ENCODE measurements at places on chromosomes 3 and 15. TPM values are rescaled to one million over a fixed set of nuclear protein-coding genes. Genes with fewer than 3 reads are reported as not detected.

The C3orf52 gene
- 4.4 TPM for total RNA-seq

The TEX55 gene
- not detected for total RNA-seq

The PLXND1 gene
- 7.2 TPM for total RNA-seq

The EOMES gene
- total RNA-seq: 1.5 TPM

The C3orf49 gene
- total RNA-seq: not detected

The THAP10 gene
- total RNA-seq: 0.51 TPM

The MAPKBP1 gene
- total RNA-seq: 16.1 TPM

The CXCR6 gene
- total RNA-seq: 4.0 TPM

The SH2D7 gene
- total RNA-seq: not detected

The P4HTM gene
- 32.7 TPM for total RNA-seq

The TUBGCP4 gene
- 37.6 TPM for total RNA-seq

The DUOXA2 gene
- total RNA-seq: not detected

GRCh38 chr15:65985387-65985786 lies 116.1 kb downstream of the RAB11A start:
- H3K4me1 ChIP-seq: peaks cover 7% of the 10 kb centered on the region
- no peak overlapping the region for H3K27ac ChIP-seq
- DNase-seq: no peak
- no peak overlapping the region for H3K4me3 ChIP-seq

DNA sequence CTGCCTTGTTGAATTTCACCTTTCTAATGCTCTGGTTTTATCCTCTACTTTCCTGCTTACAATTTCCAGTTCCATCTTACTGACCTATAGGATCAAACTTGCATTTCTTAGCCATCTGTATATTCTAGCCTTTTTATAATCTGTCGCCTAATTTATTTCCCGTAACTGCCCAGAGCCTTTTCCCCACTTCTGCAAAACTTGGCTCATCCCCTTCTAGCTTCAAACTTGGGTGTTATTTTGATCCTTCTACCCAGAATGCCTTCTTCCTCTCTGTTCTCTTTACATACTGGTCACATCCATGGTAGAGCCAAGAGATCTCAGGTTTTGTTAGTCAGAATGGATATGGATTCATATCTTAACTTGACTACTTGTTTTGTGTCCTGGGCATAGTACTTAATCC lies 2.6 kb downstream of the SACM1L start:
- H3K4me1 ChIP-seq: peaks cover 65% of the 10 kb centered on the region
- H3K27ac ChIP-seq: peak overlapping the region; percentile 85
- DNase-seq: no peak
- H3K36me3 ChIP-seq: peaks cover 42% of the 10 kb centered on the region
- peaks cover 4% of the 10 kb centered on the region for H3K27me3 ChIP-seq

DNA sequence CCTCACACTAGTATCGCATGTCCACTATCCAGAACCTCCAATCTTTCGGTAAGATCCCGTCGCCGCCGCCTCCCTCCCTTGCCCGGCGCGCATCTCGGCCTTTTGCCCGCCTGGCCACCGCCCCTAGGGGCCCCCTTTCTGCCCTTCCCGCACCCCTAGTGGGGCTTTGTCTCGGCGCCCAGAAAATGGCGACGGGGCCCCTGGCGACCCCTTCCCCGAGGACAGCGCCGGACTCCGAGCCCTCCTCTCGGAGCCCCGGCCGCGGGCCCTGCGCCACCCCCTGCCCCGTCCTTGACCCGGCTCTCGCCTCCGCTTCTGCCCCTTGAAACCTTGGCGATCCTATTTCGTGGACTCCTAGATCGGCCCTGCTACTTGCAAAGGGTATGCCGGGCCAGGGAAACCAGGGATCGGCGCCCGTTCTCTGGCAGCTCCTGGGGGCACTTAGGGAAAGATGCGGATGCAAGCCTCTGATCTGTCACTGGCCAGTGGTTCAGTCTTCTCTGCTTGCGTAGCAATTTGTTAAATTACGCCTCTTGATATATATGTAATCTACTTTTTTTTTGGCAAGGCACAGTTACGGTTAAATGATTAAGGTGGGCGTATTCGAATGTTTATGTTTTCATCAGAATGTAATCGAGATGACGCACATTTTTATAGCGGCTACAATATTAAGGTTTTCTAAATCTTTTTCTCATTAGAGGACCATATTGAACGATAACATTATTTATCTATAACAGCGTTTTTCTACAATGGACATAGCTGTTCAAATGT lies 603 bp downstream of the EIF1B start:
- H3K36me3 ChIP-seq: peaks cover 27% of the 10 kb centered on the region
- H3K27ac ChIP-seq: peak overlapping the region; percentile 97
- peak overlapping the region; percentile 96 for H3K4me3 ChIP-seq
- peak; percentile 45 for DNase-seq

GRCh38 chr3:156477323-156477722 lies 77.6 kb downstream of the SSR3 start:
- H3K4me1 ChIP-seq: peaks cover 9% of the 10 kb centered on the region
- no peaks in the 10 kb centered on the region for H3K36me3 ChIP-seq
- H3K4me3 ChIP-seq: no peak overlapping the region
- H3K27me3 ChIP-seq: peaks cover 5% of the 10 kb centered on the region
- H3K27ac ChIP-seq: no peak overlapping the region

- no peak for DNase-seq
- no peak overlapping the region for H3K4me3 ChIP-seq
- H3K4me1 ChIP-seq: peaks cover 2% of the 10 kb centered on the region
- H3K27me3 ChIP-seq: peaks cover 34% of the 10 kb centered on the region
- H3K27ac ChIP-seq: no peak overlapping the region
- H3K36me3 ChIP-seq: no peaks in the 10 kb centered on the region
Measured at GRCh38 chr15:96422125-96422524, 91.6 kb downstream of the NR2F2 start.

DNA sequence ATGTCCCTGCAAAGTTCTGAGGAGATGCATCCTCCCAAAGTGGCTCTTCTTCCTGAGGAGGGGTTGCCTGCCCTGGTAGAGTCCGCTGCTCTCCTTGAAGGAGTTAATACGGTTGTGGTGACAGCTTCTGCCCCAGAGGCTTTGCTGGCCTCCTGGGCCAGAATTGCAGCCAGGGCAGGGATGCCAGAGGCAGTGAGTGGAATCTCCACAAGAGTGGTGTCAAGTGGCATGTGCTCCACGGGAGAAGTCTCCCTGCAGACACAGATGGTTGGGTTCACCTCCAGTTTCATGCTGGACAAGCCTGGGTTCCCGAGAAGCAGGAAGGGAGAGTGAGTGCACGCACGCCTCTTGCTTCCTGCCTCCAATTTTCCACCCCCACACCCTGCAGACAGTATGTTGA lies 105.5 kb downstream of the SLC25A26 start:
- peaks cover 5% of the 10 kb centered on the region for H3K4me1 ChIP-seq
- DNase-seq: no peak
- H3K4me3 ChIP-seq: no peak overlapping the region
- no peaks in the 10 kb centered on the region for H3K27me3 ChIP-seq
- no peak overlapping the region for H3K27ac ChIP-seq

GRCh38 chr15:45719490-45719889 lies 84.7 kb downstream of the SQOR start:
- DNase-seq: no peak
- no peaks in the 10 kb centered on the region for H3K36me3 ChIP-seq
- no peak overlapping the region for H3K27ac ChIP-seq
- peaks cover 2% of the 10 kb centered on the region for H3K4me1 ChIP-seq

- no peaks in the 10 kb centered on the region for H3K36me3 ChIP-seq
- no peaks in the 10 kb centered on the region for H3K4me1 ChIP-seq
- no peaks in the 10 kb centered on the region for H3K27me3 ChIP-seq
Measured at GRCh38 chr3:86180696-86181095, 810.3 kb downstream of the VGLL3 start.

DNA sequence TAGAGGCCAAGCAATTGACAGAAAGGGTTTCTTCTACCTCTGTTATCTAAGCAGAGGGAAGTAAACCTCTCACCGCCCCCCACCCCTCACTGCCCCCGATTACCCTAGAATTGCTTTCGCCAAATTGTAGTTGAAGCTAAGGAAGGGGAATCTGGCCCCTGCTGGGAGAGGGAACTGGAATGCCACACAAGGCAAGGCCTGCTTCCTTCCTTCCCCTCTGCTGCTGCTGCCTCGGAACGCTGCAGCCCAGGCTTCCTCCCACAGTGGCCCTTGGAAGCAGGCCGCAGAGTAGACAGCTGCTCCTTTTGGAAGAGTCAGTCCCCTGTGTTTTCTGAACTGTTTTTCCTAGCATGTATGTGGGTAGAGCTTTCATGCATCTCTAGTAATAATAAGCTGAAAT lies 21.6 kb downstream of the RLBP1 start:
- H3K4me3 ChIP-seq: no peak overlapping the region
- no peaks in the 10 kb centered on the region for H3K27me3 ChIP-seq
- peaks cover 16% of the 10 kb centered on the region for H3K36me3 ChIP-seq
- no peak overlapping the region for H3K27ac ChIP-seq
- no peak for DNase-seq

DNA sequence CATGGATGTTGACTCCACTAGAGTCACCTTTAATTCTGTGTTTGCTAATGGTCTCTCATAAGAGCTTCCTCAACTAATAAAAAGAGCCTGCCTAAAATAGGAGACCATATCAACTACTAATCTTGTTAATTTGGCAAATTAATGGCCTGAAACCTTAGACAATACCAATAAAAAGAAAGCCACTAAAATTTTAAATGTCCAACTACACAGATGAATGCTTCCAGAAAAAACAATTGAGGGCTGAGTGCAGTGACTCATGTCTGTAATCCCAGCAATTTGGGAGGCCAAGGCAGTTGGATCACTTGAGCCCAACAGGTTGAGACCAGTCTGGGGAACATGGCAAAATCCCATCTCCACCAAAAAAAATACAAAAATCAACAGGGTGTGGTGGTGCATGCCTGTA lies 230.9 kb downstream of the NSUN3 start:
- no peaks in the 10 kb centered on the region for H3K36me3 ChIP-seq
- no peak for DNase-seq
- no peak overlapping the region for H3K27ac ChIP-seq
- H3K4me3 ChIP-seq: no peak overlapping the region
- H3K4me1 ChIP-seq: no peaks in the 10 kb centered on the region

- H3K4me1 ChIP-seq: peaks cover 2% of the 10 kb centered on the region
- H3K36me3 ChIP-seq: no peaks in the 10 kb centered on the region
- H3K27ac ChIP-seq: no peak overlapping the region
Measured at GRCh38 chr15:83435782-83436181, 11.4 kb upstream of the SH3GL3 start.

DNA sequence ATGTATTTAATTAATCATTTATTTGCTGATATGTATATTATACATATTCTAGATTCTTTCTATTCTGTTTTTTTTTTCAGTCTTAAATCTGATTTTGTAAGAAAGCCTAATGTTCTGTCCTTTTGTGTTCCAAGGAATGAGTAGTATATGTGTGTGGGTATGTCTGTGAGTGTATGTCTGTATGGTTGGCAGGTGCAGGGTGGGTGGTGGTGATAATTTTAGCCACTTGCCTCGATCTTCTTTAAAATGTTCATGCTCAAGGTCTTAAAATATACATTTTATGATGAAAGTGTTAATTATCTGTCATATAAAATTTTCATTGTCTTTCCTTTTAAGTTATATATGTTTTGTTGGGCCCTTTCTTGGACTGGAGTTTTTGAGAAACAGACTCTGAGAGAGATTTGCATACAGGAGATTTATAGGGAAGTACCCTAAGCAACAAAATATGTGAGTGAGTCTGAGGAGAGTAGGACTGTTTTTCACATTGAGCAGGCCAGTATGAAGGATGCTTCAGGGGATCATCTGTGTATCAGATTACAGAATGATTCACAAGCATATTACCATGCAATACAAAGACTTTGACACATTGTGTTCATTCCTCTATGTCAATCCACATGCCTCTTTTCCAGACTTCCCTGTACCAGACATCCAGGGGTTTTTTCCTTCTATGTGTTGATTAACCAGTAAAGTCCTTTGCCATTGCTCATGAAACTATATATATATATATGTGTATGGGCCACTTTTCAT lies 211.0 kb upstream of the DPPA4 start:
- H3K4me3 ChIP-seq: no peak overlapping the region
- no peaks in the 10 kb centered on the region for H3K36me3 ChIP-seq
- H3K4me1 ChIP-seq: peaks cover 3% of the 10 kb centered on the region
- DNase-seq: no peak

- H3K4me3 ChIP-seq: no peak overlapping the region
- DNase-seq: no peak
- peaks cover 17% of the 10 kb centered on the region for H3K36me3 ChIP-seq
Measured at GRCh38 chr15:89095073-89095472, 6.8 kb downstream of the ABHD2 start.

DNA sequence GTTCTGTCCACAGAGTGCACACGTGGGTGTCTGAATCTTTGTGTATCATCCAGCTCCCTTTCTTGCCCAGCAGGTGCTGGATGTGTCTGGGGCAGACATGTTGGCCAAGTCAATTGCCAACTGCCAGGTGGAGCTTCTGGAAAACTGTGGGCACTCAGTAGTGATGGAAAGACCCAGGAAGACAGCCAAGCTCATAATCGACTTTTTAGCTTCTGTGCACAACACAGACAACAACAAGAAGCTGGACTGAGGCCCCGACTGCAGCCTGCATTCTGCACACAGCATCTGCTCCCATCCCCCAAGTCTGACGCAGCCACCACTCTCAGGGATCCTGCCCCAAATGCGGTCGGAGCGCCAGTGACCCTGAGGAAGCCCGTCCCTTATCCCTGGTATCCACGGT lies 12.5 kb upstream of the RPP14 start:
- peaks cover 4% of the 10 kb centered on the region for H3K36me3 ChIP-seq
- DNase-seq: no peak
- peaks cover 6% of the 10 kb centered on the region for H3K27me3 ChIP-seq
- no peaks in the 10 kb centered on the region for H3K4me1 ChIP-seq
- H3K4me3 ChIP-seq: no peak overlapping the region
- H3K27ac ChIP-seq: no peak overlapping the region

GRCh38 chr3:134075846-134076245 lies 46.1 kb upstream of the SLCO2A1 start:
- no peaks in the 10 kb centered on the region for H3K36me3 ChIP-seq
- H3K4me1 ChIP-seq: no peaks in the 10 kb centered on the region

DNA sequence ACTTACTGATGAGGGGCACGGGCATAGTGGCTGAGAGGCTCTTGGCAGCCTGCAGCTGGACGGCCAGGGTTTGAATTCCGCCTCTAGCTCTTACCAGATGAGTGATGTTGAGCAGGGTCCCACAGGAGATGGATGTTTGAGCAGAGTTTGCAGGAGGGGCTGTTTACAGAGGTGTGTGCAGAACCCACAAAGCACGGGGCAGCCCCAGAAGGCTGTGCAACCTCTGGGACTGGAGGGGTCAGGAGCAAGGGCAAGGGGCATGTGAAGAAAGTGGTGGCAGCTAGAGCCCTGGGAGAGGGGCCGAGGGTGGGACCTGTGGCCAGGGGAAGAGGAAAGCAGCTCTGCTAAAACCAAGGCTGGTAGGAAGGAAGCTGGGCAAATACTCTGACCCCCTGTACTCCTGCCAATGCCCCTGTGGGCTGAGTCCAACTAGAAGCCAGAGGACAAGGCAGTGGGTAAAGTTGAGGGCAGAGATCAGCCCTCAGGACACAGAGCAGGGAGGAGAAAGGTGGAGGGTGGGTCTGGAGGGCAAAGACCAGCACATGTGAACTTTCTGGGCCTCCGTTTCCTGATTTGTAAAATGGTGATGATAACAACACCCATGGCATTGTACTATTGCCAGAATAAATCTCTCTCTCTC lies 53.9 kb upstream of the ITGA11 start:
- no peaks in the 10 kb centered on the region for H3K4me1 ChIP-seq
- DNase-seq: no peak
- H3K27ac ChIP-seq: no peak overlapping the region
- H3K36me3 ChIP-seq: no peaks in the 10 kb centered on the region
- H3K4me3 ChIP-seq: no peak overlapping the region
- H3K27me3 ChIP-seq: peaks cover 27% of the 10 kb centered on the region

GRCh38 chr3:12181806-12182205 lies 23.1 kb upstream of the TIMP4 start:
- no peaks in the 10 kb centered on the region for H3K36me3 ChIP-seq
- no peak overlapping the region for H3K4me3 ChIP-seq
- H3K4me1 ChIP-seq: peaks cover 29% of the 10 kb centered on the region
- H3K27ac ChIP-seq: no peak overlapping the region
- no peak for DNase-seq
